ENCODE measurements at places on chromosomes 4 and X.

- no peak for DNase-seq
Observed at GRCh38 chr4:33061727-33062126, 2341.6 kb downstream of the PCDH7 start.

DNA sequence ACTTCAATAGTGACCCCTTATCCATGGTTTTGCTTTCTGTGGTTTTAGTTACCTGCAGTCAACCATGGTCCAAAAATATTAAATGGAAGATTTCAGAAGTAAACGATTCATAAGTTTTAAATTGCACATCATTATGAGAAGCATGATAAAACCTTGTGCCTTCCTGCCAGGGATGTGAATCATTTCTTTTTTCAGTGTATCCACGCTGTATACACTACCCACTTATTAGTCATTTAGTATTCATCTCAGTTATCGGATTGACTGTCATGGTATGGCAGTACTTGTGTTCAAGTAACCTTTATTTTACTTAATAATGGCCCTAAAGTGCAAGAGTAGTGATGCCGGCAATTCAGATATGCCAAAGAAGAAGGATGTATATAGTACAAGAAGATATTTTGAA lies 37.7 kb upstream of the TASL start:
- no peak for DNase-seq

DNA sequence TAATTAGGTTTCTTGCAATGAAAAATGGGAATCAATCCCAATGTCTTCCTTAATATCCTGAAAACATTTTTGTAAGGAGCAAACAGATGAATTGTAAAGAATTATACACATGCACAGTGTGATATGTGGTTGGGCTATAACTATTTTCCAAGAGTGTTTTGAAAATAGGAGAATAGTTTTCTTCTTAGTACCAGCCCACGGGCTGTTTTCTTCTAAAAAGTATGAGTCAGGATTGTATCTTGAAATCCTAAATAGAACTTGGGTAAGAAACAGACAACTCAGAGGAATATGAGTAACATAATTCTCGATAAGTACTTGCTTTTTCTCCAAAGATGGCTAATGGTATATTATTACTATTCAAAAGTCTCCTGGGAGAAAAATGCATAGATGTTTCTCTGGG lies 136.7 kb downstream of the MAGEC2 start:
- DNase-seq: no peak

DNA sequence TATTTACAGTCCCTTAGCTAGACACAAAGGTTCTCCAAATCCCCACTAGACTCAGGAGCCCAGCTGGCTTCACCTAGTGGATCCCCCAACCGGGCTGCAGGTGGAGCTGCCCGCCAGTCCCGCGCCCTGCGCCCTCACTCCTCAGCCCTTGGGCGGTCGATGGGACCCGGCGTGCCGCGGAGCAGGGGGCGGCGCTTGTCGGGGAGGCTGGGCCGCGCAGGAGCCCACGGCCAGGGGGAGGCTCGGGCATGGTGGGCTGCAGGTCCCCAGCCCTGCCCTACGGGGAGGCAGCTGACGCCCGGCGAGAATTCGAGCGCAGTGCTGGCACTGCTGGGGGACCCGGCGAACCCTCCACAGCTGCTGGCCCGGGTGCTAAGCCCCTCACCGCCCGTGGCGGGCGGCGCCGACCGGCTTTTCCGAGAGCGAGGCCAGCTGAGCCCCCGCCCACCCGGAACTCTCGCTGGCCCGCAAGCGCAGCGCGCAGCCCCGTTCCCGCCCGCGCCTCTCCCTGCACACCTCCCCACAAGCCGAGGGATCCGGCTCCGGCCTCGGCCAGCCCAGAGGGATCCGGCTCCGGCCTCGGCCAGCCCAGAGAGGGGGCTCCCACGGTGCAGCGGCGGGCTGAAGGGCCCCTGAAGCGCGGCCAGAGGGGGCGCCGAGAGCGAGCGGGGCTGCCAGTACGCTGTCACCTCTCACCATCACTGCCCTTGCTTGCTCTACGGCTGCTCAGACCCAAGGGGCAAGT lies 39.4 kb downstream of the WFS1 start:
- no peak for DNase-seq

DNA sequence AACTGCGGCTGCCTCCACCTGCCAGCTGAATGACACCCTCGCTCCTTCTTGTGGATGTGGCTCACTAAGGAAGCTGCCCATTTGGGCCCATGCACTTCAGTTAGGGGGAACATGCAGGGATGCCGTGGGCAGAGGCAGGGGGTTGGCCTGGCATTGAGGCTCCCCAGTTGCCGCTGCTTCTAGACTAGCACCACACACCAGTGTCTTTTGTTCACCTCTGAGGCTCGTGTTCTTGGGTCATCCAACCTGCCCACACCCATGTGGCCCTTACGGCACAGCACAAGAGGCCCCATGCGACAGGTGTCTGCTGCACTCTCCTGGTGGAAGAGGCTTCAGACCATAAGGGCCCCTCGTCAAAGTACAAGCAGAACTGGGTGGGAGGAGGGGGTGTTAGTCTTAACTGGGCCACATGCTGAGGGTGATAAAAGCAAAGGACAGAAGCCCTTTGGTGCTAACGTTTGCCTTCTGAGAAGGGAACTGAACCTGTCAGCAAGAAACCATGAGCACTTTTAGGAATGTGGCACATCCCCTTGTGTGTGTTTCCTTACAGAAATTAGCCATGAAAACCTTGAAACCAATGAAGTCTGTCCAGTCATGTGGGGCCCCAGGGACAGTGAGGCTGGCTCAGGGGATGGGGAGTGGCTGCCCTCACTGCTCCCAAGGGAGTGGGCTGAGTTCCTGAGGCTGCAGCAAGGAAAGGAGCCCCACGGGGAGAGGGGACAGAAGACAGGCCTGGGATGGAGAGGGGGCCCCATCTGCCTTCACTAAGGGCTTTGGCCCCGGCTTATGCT lies 39.2 kb downstream of the MAP7D3 start:
- DNase-seq: no peak

GRCh38 chrX:47244676-47245075 lies 11.9 kb downstream of the USP11 start:
- DNase-seq: no peak

DNA sequence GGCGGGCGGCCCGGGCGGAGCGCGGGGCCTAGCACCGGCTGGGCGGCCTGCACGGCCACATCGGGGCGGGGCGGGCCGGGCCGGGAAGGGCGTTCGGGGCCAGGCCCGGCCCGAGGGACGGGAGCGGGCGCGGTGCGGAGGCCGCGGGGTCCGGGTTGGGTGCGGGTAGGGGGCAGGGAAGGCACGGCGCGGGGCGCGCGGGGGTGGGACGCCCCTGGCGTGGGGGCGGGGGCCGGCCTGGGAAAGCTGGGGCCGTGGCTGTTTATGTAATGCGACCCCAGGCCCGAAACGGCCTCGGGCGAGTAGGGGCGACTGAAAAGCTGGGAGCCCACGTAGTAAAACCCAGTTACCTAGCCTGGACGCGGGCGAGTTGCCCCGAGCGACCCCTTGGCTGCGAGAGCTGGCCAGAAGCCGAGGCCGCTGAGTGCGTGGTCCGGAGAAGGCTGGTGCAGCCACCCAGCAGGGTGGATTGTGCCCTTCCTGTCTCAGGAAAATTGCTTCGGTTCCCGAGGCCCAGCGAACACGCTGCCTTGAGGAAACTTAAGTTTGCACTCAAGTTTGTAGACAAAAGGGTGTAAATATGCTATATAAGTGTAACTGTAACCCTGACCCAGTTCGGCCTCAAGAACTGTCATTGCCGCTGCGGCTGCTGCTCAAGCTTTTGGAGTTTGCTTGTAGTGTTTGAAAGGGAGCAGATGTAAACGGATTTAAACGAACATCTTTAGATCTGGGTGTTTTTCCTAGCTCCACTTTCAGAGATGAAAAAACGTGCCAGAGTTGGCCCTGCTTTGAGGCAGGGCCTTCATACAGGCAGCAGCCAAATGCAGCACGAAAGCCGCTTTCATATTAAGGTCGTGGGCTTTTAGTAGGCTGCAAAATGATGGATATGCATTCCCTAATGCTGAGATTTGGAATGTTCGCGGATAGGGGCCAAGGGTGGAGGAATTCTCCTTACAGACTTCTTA lies 674 bp downstream of the SEC24B start:
- DNase-seq: no peak

GRCh38 chr4:121696170-121696580 lies 605 bp downstream of the ANXA5 start:
- no peak for DNase-seq

GRCh38 chr4:61877893-61878292 lies 677.8 kb downstream of the ADGRL3 start:
- DNase-seq: no peak

DNA sequence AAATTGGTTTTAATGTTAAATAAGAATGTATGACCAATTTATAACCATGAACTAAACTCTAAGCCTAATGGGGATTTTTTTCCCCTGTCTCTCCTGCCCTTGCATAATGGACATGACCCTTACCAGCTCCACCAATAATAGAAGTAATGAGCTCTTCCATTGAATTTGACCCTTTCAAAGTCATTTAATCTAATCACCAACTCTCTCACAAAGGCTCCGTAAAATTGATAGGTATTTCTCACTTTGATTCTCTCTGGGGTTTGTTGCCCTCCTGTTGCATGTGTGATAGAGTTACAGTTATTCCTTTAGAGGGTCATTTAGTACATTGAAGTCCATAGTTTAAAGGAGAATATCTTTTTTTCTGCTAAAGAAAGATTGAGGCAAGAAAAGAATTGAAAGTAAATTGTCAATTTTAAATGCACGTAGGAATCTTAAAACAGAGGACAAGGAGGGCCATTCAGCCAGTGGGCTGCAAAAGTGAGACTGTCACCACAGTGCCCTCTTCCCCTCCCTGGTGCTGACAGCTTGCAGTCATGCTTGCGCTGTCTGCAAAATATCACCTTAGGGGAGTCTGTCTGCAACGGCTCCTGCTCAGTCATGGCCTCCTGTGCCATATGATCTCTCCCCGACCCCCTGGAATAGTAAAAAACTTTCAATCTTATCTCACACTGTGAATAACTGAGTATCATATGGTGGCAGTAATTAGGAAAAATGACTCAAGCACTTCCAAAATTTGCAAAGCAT lies 307.5 kb upstream of the GNPDA2 start:
- DNase-seq: no peak

- no peak for DNase-seq
Observed at GRCh38 chr4:143701365-143701764, 890 bp upstream of the FREM3 start.

- DNase-seq: peak; percentile 49
Observed at GRCh38 chr4:119559044-119559647, 69.5 kb downstream of the PDE5A start.

GRCh38 chr4:122614621-122615020 lies 6.2 kb downstream of the IL21 start:
- DNase-seq: no peak

DNA sequence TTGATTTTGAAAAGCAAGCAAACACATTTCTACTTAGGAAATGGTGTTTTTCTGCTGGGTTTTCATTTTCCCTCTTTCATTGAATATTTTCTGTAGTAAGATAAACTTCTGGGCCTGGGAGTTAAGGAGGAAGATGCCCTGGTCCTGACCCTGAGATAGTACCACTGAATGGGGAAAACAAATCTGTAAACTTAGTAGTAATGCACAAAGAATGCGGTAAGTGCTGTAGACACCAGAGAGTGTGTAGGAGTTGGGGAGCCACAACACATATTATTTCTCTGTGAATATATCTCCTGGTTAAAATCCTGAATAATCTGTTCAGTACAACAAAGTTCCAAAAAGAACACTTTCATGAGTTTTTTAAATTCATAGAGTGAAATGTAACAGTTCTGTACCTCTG lies 178.3 kb downstream of the MAPK10 start:
- DNase-seq: no peak

DNA sequence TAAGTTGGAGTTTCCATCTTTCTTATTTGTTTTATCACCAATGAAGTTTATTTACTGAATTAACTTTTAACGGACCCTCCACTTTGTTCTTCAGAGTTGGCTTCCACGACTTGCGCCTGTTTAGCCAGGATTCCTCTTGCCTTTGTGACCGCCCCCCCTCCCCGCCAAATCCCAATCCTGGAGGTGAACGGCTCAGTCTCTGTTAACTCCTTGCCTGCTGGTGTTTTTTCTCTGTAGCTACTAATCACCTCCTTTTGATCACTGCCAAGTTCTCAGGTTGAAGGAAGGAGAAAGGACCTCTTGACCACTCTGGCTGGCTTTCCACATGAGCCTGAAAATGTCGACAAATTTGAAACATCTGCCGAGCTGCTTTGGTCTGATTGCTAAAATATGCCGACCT lies 46.8 kb upstream of the BCOR start:
- DNase-seq: no peak

- peak; percentile 83 for DNase-seq
Observed at GRCh38 chrX:119943185-119943988, at the start of gene NKAP. TSS of gene NKAP (minus strand) at chrX:119943751. CDS start at chrX:119943605, 146 bp downstream.

DNA sequence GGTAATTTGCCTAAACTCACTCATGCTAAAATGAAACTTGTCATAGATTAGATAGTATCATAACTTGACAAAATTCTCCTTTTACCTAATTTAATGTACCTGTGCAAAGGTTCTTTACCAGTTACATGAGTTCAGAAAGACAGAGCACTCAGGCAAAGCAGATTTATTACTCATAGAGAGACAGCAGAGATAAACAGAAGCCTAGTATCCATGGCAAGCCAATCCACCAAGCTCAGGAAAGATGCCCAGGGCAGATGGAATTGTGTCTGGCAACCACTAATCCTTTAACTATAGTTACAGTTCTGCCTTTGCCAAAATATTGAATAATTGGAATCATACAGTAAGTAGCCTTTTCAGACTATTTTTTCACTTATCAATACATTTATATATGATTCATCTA lies 826.2 kb downstream of the TECRL start:
- no peak for DNase-seq

DNA sequence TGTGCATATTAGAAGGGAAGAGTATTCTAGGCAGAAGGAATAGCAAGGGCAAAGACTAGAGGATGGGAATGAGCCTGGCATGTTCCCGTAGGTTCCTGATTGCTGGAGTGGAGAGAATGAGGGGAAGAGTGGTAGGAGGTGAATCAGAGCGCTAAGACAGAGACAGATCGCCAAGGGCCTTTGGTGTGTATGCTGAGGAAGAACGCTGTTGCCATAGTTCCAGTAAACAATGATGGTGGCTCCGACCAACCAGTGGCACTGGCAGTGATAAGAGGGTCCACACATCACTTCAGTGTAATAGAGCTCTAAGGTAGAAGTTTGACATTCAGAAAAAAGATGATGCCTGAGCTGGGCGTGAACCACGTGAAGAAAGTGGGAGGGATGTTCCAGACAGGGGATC lies 966 bp downstream of the TBC1D25 start:
- DNase-seq: no peak

GRCh38 chr4:173171098-173171497 lies 2.5 kb downstream of the GALNT7 start:
- DNase-seq: no peak

- DNase-seq: no peak
Observed at GRCh38 chr4:109877400-109877799, 29.5 kb downstream of the LRIT3 start.

GRCh38 chr4:163556177-163556576 lies 61.7 kb downstream of the TMA16 start:
- no peak for DNase-seq

DNA sequence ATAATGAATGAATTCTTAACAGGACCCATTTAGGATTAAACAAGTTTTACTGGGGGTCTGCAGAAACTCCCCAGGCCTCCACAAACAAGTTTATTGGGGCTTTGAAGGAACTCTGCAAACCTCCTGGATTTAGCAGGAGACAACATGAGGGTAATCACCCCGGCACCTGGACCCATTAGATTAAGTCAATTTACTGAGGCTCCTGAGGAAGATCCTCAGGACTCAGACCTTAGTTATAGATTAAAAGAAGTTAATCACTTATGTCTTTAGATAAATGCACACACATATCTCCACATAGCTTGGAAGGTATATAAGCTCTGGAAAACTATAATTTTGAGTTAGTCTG lies 29.4 kb downstream of the XG start:
- no peak for DNase-seq

- DNase-seq: no peak
Observed at GRCh38 chr4:36363024-36363423, 81.6 kb downstream of the DTHD1 start.
